Daoy (cell line): ENCODE measurements at places on chromosomes 12 and 14.
A peak's percentile ranks its signal among the peaks of the same experiment; 100 is the strongest.

DNA sequence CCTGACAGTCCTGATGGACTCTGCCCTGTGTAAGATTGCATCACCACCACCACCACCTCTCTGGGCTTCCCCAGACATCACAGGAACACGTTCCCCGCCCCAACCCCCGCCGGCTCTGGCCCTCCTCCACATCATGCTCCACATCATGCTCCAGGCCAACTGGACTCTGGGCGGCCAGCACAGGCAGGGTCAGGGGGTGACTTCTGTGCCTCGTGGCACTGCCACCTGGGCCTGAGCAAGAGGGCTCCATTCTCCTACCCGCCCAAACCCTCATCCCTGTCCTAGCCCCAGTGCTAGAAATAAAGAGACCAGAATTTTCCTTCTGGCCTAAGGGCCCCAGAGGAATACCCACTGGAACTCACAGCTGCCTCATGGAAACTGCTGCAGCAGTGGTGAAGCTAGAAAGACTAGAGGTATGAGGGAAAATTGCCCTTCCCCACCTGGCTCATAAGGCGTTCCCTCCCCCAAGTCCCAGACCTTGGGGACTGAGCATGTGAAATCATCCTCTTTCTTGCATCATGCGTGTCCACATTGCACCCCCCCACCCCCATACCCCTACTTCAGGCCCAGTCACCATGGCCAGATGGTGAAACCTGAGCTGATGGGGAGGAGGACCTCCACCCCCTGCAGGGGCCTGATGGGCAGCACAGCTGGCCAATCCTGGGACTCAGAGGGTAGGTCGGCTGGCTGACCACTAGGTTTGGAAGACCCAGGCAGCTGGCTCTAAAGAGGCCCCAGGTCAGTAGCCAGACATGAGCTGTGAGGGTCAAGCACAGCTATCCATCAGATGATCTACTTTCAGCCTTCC, at the start of gene INHBE:
Gene INHBE (plus strand): TSS at position 742 of the 808 bp plus-strand sequence. CDS start 230 bp downstream, outside the sequence.
- DNase-seq = peak; percentile 58

DNA sequence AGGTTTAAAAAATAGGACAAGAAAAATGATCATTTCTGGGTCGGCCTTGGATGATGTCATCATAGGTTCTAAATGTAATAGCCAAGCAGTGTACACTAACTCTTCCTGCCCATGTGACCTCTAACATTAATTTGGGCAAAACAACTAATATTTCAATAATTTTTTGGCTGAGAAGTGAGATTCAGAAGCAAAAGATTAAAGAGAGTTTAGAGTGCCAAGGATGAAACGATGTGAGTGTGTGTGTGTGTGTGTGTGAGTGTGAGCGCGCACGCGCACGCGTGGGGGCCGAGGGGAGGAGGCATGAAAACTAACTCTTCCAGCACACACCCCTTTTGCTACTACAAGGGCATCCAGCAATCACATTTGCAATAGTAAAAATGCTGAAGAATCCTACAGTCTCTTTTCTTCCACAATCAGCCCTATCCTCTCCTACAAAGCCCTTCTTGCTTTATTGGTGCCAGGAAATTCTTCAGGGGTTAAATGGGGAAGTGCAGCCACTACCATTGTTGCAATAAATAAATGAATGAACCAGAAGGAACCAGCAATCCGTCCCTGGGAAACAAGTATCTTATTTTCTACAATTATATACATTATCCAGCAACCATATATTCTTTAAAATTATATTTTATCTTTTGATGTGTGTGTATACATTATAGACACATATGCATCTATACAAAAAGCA, 52.9 kb downstream of the PEBP1 start:
- DNase-seq = peak; percentile 19

- peak; percentile 16 for DNase-seq
Observed at GRCh38 chr14:86961106-86961716, 1031.8 kb downstream of the GALC start.

GRCh38 chr14:99272632-99272898, 568 bp upstream of the BCL11B start:
- no peak for DNase-seq

GRCh38 chr12:11144297-11144696, 9.9 kb upstream of the TAS2R30 start:
- no peak for DNase-seq

DNA sequence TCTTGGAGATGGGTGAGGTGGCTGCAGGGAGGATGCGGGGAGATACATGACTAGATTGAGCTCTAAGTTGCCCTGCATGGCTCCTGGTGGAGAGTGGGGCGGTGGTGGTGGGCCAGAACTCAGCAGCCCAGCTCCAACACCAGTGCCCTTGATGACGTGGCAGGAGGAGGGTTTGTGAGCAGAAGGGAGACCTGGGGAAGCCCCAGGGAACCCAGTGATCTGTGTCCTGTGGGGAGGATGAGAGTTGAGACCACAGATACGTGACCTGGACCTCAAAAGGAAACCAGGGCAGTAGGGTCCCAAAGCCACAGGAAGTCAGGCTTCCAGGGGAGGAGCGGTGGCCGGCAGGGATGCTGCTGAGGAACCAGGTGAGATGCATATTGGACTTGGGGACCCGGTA, 989.1 kb upstream of the TMEM132C start:
- DNase-seq = no peak

- no peak for DNase-seq
Observed at GRCh38 chr12:131066886-131067490, 113.3 kb downstream of the ADGRD1 start.
